Thoracic aorta endothelial cell (primary cell): ENCODE measurements at places on chromosomes 1 and 21. TPM values are rescaled to one million over a fixed set of nuclear protein-coding genes. Genes with fewer than 3 reads are reported as not detected.

CD1D gene
- not detected in 2 replicates for total RNA-seq

PIK3CD gene
- total RNA-seq = 6.3 and 6.7 TPM in 2 replicates

IL12RB2 gene
- not detected in 2 replicates for total RNA-seq

OR10Z1 gene
- not detected in 2 replicates for total RNA-seq

DHRS3 gene
- 24.5 and 26.3 TPM in 2 replicates for total RNA-seq

DENND2D gene
- 0.36 and 0.53 TPM in 2 replicates for total RNA-seq

C21orf58 gene
- total RNA-seq = 9.7 and 15.4 TPM in 2 replicates

UMODL1 gene
- not detected in 2 replicates for total RNA-seq

CELA3A gene
- not detected in 2 replicates for total RNA-seq

GPR153 gene
- total RNA-seq = 1.1 and 1.5 TPM in 2 replicates

ACTL8 gene
- not detected in 2 replicates for total RNA-seq

AMPD1 gene
- not detected in 2 replicates for total RNA-seq

ADAMTS5 gene
- under 0.01 and 0.07 TPM in 2 replicates for total RNA-seq

CIART gene
- total RNA-seq = 0.93 and 1.1 TPM in 2 replicates

CCDC24 gene
- 1.9 and 2.4 TPM in 2 replicates for total RNA-seq

KCNE2 gene
- not detected in 2 replicates for total RNA-seq

KANK4 gene
- not detected in 2 replicates for total RNA-seq

RNF186 gene
- not detected in 2 replicates for total RNA-seq

PLA2G5 gene
- 0.36 TPM in 1 of 2 replicates, not detected in the other for total RNA-seq

MEX3A gene
- 7.8 and 8.3 TPM in 2 replicates for total RNA-seq

LRRC39 gene
- total RNA-seq = 0.43 and 0.53 TPM in 2 replicates

CNR2 gene
- total RNA-seq = not detected in 2 replicates

RGS8 gene
- total RNA-seq = not detected in 2 replicates

ETNK2 gene
- total RNA-seq = 8.0 and 11.2 TPM in 2 replicates

PLPPR4 gene
- under 0.01 TPM in 1 of 2 replicates, not detected in the other for total RNA-seq

HSF2BP gene
- total RNA-seq = 1.1 and 1.3 TPM in 2 replicates

MMEL1 gene
- 1.1 and 3.5 TPM in 2 replicates for total RNA-seq

C8B gene
- total RNA-seq = not detected in 2 replicates

BRINP3 gene
- total RNA-seq = not detected in 2 replicates

ADGRL4 gene
- total RNA-seq = 335 and 338 TPM in 2 replicates

DIRAS3 gene
- total RNA-seq = 0.22 and 0.66 TPM in 2 replicates

HSPB7 gene
- not detected in 2 replicates for total RNA-seq

FCRL4 gene
- not detected in 2 replicates for total RNA-seq

SIM2 gene
- total RNA-seq = 0.07 and 0.13 TPM in 2 replicates
